ENCODE measurements at places on chromosomes 7 and 10. TPM values are rescaled to one million over a fixed set of nuclear protein-coding genes. Genes with fewer than 3 reads are reported as not detected.

- DNase-seq: no peak
Measured at GRCh38 chr7:112616295-112616694, 135.5 kb downstream of the LSMEM1 start.

DNA sequence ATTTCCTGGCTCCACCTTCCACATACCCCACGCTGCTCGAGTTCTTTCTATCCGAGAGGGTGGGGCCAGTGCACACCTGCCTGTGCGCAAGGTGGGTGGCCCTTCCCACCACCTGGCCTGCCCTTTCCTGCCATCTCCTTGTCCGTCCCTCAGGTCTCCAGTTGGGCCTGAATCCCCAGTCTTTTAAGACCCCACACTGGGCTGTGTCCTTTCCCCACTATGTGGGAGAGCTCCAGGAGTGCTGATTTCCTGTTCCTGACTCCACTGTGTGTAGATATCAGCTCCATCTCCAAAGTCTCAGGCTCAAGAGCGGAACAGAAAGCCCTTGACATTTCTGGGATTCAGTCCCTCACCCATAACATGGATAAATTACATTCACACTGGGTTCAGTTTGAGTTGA lies 20.1 kb downstream of the LHPP start:
- DNase-seq: no peak

MMRN2 gene
- total RNA-seq: 32.1 TPM

CNPY1 gene
- total RNA-seq: not detected

DNA sequence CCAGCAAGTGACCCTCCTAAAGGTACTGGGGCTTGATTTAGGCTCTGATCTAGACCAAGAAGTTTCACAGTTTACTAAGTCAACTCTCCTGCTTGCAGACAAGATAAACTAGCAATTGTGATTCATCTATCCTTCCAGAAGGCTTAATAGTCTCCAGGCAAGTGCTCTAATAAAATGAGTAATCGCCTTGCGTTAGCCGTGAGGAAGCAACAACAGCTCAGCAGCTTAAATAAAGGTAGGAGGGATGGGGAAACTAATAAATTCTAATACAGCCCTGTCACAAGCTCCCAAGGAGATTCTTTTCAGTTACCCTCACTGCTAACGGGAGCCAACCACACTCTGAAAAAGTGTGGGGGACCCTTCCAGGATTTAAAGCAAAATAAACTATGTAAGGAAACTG lies 48.4 kb downstream of the FRMD4A start:
- no peak for DNase-seq

GRCh38 chr7:157299613-157300368 lies 37.0 kb upstream of the DNAJB6 start:
- DNase-seq: no peak

GRCh38 chr7:16693601-16694318 lies 47.8 kb downstream of the BZW2 start:
- no peak for DNase-seq

- DNase-seq: no peak
Measured at GRCh38 chr10:12397147-12397896, 48.0 kb downstream of the CAMK1D start.

DNA sequence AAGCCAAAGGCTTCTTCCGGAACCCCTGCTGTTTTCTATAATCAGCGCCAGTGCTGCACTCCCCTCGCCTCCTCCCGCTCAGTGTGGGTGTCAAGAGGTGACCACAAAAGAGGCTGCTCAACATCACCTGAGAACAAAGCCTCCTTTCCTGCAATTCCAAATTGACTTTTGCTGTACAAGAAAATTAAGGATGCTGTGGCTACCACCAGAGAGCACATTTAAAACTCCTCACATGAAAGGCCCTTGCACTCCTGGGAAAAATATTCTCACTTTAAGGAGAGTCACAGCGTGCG lies 96.4 kb downstream of the HIPK2 start:
- no peak for DNase-seq

ASIC3 gene
- total RNA-seq: 5.3 TPM

DNA sequence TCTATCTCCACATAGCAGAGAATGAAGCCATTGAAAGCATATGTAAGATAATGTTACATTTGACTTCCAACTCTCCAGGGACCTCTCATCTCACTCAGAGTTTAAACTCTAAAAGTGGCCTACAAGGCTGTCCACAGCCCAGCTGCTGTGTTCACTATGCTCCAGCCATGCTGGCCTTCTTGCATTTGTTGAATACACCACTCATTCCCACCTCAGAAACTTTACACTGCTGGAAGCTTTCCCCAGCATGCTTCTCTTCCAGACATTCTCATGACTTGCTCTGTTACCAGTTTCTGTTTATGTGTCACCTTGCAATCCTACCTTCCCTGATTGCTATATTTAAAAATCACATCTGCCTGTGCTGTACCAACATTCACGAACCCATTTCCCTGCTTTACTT lies 167.2 kb downstream of the WNT2 start:
- no peak for DNase-seq

TPK1 gene
- 3.5 TPM for total RNA-seq

GRCh38 chr7:2984091-2984490 lies 59.6 kb downstream of the CARD11 start:
- no peak for DNase-seq

PYROXD2 gene
- total RNA-seq: 10.4 TPM

AMZ1 gene
- 0.11 TPM for total RNA-seq

DNA sequence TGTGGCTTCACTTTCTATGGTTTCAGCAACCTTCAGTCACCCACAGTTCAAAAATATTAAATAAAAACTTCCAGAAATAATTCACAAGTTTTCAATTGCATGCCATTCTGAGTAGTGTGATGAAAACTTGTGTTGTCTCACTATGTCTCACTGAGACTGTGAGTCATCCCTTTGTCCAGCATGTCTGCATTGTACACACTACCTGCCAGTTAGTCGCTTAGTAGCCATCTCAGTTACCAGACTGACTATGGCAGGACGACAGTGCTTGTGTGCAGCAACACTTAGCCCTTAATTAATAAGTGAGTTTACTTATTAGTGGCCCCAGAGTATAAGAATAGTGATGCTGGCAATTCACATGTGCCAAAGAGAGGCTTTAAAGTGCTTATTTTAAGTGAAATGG lies 22.5 kb downstream of the CCDC186 start:
- no peak for DNase-seq

- no peak for DNase-seq
Measured at GRCh38 chr10:26486990-26487850, 49.1 kb downstream of the APBB1IP start.

WNT16 gene
- not detected for total RNA-seq

DNA sequence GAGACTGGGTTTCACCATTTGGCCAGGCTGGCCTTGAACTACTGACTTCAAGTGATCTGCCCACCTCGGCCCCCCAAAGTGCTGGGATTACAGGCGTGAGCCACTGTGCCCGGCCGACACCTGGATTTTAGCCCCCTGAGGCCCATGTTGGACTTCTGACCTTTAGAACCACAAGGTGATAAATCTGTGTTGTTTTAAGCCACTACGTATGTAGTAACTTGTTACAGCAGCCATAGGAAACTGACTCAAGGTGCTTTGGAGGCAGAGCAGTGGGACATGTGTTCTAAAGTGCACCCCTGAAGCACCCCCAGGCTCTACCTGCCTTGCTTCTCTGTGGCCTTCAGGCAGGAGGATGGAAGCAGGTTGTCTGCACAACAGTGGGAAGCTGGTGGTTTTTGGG lies 128.4 kb downstream of the CDH23 start:
- DNase-seq: no peak

TCERG1L gene
- not detected for total RNA-seq

HNRNPH3 gene
- 138 TPM for total RNA-seq

GRCh38 chr10:89019569-89020327 lies 29.1 kb downstream of the FAS start:
- no peak for DNase-seq

DNA sequence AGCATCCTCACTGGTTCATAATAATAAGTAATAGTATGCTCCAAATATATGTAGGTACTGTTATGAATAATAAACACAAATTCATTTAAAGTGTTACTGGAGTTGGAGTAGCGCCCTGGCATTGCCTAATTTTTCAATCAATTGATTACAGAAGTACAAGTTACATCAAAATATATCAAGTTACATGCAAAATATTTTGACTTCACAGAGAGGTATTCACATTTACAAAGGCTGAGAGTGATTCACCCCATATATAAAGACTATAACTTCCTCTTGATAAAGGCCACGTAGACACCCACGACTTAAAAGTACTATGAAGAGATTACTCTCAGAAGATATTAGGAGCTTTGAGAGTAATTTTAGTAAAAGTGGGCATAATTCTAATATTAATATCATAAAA lies 13.6 kb upstream of the COL17A1 start:
- DNase-seq: no peak

DNA sequence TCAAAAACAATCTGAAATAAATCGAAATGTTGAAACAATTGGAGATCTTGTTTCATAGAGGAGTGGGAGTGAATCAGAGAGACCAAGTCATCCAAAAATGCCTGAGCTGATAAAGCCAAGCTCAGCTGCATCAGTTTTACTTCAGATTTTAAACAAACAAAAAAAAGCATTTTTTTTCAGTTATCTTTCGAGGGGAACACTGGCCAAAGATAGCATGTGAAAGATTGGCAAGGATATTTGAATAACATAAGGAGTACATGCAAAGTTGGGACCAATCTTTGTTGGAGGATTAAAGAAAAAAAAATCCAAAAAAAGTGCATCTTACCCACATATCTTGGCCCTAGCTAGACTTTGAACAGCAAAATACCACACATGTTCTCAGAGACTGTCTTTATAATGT lies 47.2 kb downstream of the RHOBTB1 start:
- DNase-seq: no peak

NPSR1 gene
- total RNA-seq: not detected

DNA sequence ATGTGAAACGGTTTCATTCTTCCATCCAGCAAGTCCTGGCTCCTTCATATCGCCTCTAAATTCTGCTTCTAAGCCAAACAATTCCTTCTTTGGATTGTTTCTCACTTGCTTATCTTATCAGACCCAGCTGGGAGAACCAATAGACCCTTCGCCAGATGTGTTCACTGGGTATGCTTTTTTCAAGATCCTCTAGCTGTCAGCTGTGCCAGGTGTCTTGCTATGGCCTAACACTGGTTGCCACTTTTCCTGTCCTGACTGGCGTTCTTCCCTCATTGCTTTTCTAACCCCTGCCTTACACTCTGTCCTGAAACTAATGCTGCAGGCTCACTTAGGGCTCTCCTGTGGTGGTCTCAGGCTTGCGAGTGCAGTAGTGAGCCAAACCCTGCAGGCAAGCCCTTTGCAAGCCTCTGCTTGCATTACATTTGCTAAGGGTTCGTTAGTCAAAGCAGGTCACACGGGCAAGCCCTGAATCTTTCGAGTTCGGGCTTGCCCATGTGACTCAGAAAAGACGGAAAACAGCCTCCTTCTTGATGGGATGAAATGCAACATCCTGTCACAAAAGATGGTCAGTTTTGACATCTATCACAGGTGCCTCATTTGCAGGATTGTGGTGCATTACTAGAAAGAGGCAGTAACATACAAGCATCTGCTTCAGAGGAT lies 92.8 kb downstream of the VWC2 start:
- DNase-seq: no peak

LRRD1 gene
- not detected for total RNA-seq

LRRC17 gene
- total RNA-seq: 2.3 TPM
